ENCODE measurements at places on chromosomes 2 and 18.

DNA sequence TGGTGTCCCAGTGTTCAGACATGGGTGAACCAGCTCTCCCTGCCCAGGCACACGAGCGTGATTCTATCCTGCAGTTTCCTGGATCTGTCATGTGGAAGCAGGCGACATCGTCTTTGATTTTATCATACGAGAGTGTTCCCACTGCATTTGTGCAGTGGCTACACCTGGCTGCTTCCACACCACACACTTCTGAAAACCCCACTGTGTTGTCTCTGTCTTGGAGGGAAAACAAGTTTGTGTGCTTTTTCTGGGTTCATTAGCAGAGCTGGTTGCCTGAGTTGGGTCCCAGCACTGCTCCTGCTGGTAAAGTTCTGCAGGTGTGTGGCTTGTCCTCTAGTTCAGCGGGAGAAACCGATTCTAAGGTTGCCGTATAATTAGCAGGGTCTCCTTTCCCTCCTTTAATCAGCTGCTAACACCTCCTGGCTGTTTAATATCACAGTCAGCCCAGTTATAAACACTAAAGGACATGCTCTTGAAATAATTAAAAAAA, 58.5 kb upstream of the TWIST2 start:
- DNase-seq: no peak

GRCh38 chr2:203442463-203442862, 92.6 kb downstream of the RAPH1 start:
- no peak for DNase-seq

GRCh38 chr2:234578389-234578788, 81.5 kb upstream of the ARL4C start:
- no peak for DNase-seq

DNA sequence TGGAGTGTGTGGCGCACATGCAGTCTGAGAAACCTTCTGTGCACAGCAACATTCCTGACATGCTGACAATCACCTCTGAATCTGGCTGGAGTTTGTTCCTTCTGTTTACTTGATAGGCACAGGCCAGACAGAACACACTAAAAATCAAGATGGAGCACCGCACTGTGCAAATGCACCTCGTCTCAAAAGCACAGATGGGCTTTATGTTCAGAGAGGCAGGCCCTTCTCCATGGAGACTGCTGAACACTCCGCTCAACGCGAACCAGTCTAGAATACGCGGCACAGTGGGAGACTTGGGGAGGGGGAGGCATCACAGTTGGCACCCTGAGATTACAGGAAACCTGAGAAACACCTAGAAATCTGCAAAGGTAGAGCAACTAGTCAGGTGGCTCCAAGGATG, 58.4 kb upstream of the DNMT3A start:
- DNase-seq: no peak

DNA sequence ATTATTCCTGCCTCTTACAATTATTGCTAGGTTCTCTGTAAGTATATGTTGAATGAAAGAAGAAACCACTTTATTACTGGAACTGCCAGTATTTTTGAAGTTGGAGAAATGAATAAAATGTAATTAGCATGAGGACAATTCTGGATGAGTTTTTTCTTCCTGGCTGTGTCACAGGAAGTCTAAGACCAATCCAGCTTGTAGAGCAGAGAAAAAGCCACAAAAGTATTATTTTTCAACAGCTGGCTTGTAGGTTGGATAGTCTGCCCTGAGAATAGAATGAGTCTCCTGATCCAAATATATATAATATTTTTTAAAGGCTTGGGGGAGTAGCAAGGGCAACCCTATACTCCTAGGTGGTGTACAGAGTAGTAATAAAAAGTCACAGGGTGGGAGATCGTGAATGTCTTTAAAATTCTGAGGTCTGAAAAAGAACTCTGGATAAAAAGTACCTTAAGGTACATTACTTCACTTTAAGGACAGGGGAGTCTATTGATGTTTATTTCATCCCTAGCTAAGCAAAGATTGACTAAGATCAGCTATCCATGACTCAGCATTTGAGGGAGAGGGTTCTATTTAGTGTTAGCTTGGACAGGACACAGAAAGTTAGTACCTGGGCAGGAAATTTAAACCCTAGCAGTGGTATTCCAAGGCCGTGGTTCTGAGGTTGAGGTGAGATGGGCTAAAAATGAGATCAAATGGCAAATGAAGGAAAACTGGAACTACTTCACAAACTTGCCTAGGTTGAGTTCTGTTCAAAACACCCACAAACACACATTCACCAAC, 31.7 kb downstream of the SLC40A1 start:
- DNase-seq: no peak

DNA sequence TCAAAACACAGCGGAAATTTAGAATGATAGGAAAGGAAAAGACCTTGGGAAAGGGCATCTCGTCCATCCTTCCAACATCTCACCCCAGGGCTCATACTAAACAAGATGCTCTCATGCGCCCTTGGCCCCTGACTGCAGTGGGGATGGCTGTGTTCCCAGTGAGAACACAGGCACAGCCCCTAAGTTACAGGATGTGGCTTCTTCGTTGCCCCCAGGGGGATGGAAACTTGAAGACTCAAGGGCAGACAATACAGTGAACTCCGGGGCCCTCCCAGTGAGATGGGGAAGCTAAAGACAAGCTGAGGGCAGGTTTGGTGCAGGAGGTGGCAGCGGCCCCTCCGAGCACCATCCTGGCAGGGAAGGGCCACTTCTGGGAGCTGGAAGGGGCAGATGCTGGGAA, 139.7 kb downstream of the INO80D start:
- no peak for DNase-seq

DNA sequence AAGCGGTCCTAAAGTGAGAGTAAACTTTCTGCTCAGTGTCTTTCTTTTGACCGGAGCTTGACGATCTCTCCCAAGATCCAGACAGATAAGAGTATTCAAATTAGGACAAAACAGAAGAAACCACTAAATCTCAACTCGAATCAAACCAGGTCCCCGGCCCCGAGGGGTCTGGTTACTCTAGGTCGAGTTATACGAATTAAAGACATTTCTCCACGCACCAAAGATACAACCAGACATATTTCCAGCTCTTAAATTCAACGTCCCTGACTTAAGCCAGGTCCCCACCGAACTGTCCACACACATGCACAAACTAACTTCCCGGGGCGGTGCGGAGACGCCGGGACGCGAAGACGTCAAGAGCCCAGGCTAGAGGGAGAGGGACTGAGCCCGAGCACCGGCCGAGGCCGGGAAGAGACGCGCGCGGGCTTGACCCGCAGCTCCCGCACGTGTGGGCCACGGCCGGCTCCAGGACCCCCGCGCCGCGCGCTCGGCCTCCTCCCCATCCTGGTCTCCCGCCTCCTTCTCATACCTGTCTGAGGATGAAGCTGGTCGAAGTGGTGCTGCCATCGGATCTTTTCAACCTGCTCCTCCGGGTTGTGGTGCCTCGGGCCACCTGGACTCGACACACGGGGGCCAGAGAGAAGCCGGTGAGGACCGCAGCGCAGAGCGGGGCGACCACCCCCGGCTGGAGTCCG, 896 bp downstream of the CACNB4 start:
- DNase-seq: peak; percentile 30

GRCh38 chr2:173898178-173898668, 67.0 kb downstream of the SP3 start:
- no peak for DNase-seq

- DNase-seq: no peak
Observed at GRCh38 chr2:232874677-232875223, 4.7 kb downstream of the SNORC start.

GRCh38 chr2:84857566-84857965, 23.3 kb downstream of the TRABD2A start:
- DNase-seq: no peak

DNA sequence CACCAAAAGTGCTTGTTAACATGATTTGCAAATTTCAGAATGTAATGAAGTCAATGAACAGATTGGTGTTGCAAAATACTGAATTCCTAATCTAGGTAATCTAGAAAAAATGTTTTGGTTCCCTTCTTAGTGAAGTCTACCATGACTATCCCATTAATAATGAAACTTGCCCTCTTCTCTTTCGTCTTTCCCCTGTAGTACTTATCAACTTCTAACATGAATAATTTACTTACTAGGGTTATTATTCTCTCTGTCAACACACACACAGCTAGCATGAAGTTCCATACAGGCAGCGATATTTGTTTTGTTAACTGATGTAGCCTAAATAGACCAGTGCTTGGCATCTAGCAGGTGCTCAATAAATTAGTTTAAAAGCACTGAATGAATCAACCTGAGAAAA, 160.2 kb downstream of the NCK2 start:
- no peak for DNase-seq

GRCh38 chr2:158633261-158633660, 161.9 kb upstream of the DAPL1 start:
- DNase-seq: no peak

- DNase-seq: no peak
Observed at GRCh38 chr2:58798676-58799208, 557.6 kb upstream of the FANCL start.

DNA sequence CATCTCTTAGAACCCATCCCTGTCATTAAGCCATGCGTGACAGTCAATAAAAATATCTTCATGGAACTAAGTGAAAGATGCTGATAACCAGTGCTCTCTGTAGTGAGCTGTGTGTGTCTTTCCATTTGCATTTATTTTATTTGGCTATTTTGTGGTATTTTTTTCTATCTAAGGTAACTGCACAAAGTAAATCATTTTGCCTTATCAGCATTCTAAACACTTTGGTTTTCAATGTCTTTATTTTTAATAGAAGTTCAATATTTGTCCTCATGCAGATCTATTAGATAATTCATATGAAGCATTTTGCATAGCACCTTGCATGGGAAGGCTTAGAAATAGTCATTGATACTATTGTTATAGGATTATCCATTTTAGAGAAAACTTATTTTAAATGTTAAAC, 163.6 kb upstream of the TANK start:
- DNase-seq: no peak

DNA sequence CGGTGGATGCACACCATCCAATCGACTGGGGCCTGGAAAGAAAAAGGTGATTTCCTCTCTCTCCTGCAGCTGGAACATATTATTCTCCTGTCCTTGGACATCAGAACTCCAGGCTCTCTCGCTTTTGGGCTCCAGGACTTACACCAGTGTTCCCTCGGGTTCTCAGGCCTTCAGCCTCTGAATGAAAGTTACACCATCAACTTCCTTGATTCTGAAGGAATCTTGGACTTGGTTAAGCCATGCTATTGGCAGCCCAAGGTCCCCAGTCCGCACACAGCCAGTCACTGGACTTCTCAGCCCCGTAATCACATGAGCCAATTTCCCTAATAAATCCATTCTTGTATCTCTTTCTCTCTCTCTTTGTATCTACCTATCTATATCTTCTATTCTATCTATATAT, 418.9 kb downstream of the IRS1 start:
- DNase-seq: no peak

- no peak for DNase-seq
Observed at GRCh38 chr2:232351686-232352510, 26.7 kb upstream of the ALPP start.

GRCh38 chr2:204628926-204629712, 83.8 kb downstream of the PARD3B start:
- peak; percentile 14 for DNase-seq

DNA sequence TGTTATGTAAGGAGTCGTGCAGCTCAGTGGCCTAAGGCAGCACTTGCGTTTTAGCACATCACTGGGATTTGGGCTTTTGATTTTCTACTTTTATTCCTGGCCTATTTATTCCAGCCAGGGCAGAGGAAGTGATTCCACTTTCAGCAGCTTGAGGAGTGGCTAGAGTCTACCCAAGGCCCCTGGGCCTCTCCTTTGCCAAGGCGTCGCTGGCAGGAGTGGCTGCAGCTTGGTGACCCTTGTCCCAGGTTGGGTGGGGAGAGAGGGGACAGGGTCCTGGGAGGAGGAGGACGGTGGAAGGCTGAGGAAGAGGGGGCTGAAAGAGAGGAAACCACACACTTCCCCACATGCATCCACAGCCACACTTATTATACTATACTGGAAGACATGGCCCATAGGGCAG, 94.1 kb upstream of the SMAD7 start:
- no peak for DNase-seq

GRCh38 chr2:179995741-179996515, 11.2 kb downstream of the CWC22 start:
- no peak for DNase-seq

DNA sequence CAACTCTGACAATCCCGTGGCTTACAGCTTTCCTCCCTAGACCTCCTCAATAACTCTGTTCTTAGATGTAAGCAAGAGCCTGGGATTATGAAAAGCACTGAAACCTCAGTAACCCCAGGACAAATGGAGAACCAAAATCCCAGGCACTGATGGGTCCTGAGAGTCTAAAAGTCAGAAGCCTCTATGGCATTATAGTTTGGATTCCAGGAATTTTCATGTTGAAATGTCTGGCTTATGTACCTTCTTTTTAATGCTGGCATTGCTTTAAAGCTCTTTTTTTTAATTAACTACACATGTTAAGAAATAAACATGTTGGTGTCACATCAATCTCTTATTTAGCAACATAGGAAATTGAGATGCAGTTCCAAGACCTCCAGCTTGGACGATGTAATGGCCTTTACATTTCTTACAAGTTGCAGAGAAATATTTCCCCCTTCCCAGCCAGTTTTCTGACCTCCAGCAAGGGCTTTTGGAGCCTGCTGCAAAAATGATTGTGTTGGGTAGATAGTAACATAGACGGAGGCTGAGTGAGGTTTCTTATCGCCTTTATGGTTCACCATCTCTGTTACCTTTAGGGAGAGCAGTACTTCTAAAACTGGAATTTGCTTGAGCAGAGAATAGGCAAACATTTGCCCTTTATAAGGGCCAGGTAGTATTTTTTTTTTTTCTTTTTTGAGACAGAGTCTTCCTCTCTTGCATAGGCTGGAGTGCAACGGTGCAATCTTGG, 84.8 kb upstream of the RASGRP3 start:
- DNase-seq: no peak

- no peak for DNase-seq
Observed at GRCh38 chr2:26363323-26363722, 16.7 kb upstream of the ADGRF3 start.

GRCh38 chr2:173578404-173579107, 223.9 kb downstream of the CDCA7 start:
- DNase-seq: no peak

DNA sequence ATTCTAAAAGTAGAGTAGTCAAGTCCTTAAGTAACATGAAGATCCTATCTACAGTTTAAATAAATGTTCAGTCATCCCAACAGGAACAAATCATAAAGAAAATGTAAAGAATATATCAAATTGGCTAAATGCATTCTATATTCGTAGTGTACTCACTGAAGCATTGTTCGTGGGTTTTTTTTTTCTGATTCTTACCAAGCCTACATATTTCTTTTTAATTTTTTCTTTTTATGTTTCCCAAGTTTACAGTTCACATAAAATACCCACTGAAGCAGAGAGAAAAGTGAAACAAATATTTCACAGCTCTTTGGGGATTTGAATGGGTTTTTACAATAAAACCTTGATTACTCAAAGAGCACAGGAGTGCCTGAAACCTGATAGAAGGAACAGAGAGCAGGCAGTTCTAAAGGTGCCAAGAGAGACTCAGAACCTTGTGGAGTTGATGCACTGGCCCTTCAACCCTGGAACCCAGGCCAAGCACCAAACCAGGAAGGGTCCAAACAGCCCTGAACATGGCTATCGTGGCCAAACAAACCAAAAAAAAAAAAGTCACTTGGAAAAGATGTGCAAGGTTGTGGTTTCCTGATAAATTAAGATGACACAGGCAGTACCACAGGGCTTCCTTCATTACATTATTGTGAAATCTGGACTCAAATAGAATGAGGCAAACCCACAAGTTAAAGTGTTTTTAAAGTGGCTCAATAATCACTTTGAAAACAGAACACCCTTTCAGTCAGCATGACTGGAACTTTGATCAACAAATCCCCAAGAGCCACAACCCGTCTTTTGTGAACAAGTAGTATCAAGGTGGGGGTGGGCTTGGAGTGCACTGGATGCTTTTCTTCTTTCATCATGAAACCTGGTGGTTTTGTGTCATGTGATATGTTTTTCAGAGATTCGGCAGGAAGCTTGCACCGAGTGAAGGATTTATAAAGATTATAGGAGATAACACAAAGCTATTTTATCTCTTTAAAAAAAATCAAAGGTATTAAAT, 245.0 kb upstream of the FN1 start:
- DNase-seq: no peak
